ENCODE measurements at places on chromosomes 16 and 17.
A peak's percentile ranks its signal among the peaks of the same experiment; 100 is the strongest.

GRCh38 chr16:66444049-66444481 lies 17.0 kb downstream of the BEAN1 start:
- DNase-seq = no peak

GRCh38 chr17:51608251-51608933 lies 348.0 kb downstream of the UTP18 start:
- no peak for DNase-seq

DNA sequence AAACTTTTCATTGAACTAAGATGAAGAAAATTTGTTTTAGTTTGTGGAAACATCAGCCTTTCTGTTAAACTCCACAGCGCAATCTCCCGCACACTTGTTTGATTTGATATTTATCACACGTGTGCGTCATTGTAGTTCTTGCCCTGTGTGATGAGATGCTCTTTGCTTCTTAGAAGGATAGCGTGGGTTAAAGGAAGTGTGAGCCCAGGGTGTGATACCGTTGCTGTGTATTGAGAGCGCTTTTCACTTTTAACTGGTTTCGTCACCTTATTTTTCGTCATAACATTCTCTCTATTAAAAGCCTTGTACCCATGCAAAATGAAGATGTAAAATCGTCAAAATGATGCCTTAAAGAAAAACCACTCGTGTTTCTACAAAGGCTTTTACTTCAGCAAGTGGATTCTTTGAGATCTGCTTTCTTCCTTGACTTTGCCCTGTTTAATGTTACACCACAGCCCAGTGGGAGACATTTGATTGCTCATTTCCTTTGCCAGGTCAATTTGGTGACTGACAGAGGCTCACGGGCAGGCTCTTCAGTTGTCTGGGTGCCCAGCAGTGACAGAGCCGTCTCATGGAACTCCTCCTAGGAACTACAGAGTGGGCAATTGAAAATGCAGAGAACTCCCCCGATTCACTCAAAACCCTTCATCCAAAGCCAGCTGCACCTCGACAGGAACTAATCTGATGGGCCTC lies 61.1 kb downstream of the RPA1 start:
- peak; percentile 22 for DNase-seq

GRCh38 chr17:75250009-75250471 lies 11.4 kb downstream of the GGA3 start:
- peak; percentile 57 for DNase-seq

- DNase-seq = peak; percentile 42
Observed at GRCh38 chr17:8798846-8799569, at the start of gene MFSD6L. Gene MFSD6L (minus strand): TSS chr17:8799365. CDS start chr17:8799120, 245 bp downstream.

- DNase-seq = no peak
Observed at GRCh38 chr17:73419051-73419450, 107.2 kb upstream of the CDC42EP4 start.

DNA sequence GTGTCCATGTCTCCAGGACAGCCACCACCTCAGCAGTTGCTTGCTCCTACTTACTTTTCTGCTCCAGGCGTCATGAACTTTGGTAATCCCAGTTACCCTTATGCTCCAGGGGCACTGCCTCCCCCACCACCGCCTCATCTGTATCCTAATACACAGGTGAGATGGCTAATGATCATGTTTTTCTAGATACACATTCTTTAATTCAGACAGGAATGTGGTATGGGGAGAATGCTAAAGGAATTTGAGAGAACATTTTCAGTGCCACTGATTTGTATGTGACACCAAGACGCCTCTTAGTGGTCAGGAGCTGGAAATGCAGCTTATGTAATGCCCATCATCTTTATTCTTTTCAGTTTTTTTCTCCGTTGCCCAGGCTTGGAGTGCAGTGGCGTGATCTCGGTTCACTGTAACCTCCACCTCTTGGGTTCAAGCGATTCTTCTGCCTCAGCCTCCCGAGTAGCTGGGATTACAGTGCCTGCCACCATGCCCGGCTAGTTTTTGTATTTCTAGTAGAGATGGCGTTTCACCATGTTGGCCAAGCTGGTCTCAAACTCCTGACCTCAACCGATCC lies 8.9 kb upstream of the RAPGEFL1 start:
- peak; percentile 62 for DNase-seq

DNA sequence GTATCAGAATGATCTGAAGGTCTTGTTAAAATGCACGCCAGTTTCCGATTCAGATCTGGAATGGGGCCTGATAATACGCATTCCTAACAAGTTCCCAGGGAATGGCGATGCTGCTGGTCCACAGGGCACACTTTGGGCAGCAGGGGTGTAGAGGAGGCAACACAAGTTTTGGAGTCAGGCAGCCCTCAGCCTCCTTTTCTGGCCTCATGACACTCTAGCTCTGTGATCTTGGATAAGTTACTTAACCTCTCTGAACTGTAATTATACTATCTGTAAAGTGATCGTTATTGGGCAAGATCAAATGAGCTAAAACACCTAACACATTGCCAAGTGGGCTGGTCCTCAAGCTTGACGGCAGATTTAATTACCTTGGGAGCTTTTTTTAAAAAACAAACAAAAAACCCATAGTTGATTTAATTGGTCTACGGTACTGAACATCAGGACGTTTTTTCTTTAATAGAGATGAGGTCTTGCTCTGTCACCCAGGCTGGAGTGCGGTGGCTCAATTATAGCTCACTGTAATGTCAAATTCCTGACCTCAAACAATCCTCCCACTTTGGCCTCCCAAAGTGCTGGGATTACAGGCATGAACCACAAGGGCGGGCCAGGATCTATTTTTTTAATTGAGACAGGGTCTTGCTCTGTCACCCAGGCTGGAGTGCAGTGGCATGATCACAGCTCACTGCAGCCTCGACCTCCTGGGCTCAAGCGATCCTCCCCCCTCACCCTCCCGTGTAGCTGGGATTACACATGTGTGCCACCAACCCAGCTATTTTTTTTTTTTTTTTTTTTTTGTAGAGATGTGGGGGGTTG lies 10.0 kb upstream of the MRPS23 start:
- DNase-seq = no peak

GRCh38 chr17:74859459-74860228 lies at the start of gene GRIN2C:
Gene GRIN2C (minus strand): TSS chr17:74859885. CDS start chr17:74855092, 4,793 bp downstream.
- DNase-seq = peak; percentile 36

DNA sequence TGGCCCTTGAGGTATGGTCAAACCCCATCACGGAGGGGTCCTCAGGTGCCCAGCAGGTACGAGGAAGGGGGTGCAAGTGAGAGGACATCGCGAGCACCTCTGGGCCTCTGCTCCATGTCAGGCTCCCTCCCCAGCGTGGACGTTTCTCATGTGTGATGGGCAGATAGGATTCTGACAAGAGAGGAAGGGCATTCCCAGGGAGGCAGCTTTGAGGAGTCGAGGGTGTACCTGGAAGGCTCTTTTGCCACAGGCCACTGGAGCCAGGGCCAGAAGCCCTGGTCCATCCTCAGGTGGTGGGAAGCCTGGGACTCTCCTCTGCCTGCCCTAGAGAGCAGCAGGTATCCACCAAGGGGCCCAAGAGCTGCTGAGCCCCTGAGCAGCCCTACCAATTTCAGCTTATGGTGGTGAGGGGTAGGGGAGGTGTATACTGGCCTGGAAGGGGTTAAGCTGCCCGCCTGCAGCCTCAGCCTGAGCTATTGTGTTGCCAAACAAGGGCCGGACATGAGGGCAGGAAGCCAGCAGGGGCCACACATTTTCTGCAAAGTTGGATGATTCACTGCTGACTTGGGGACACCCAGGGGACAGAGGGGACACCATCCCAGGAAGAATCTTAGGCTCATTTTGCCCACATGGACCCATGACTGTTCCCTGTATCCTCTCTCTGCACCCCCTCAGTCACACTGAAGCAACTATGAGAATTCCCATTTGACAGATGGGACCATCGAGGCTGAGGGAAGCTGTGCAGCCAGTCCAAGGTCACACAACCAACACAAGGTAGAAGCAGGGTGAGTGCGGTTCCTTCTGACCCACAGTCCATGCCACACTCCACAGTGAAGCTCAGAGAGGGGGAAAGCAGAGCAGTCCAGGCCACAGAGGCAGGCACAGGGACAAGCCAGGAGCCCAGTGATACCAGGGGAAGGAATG lies 1.7 kb downstream of the CDH5 start:
- no peak for DNase-seq

DNA sequence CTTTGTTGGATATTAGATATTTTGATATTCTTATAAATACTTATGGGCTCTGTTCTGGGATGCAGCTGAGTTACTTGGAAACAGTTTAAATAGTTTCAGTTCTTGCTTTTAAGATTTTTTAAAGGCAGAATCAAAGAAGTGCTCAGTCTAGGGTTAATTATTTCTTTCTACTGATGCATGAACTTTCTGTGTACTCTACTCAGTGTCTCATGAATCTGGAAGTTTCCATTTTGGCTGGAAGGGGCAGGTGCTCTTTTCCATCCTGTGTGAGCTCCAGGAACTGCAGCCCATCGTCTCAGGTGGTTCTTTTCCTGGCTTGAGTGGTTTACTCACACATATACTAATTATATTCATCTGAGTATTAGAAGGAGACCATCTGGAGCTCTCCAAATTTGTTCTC lies 61.1 kb upstream of the CPHXL start:
- no peak for DNase-seq

- DNase-seq = no peak
Observed at GRCh38 chr17:48632579-48633265, 6.6 kb upstream of the HOXB9 start.

- no peak for DNase-seq
Observed at GRCh38 chr17:15509095-15509494, 41.7 kb upstream of the CDRT4 start.

- DNase-seq = no peak
Observed at GRCh38 chr17:49708515-49709183, 885 bp upstream of the SLC35B1 start.

DNA sequence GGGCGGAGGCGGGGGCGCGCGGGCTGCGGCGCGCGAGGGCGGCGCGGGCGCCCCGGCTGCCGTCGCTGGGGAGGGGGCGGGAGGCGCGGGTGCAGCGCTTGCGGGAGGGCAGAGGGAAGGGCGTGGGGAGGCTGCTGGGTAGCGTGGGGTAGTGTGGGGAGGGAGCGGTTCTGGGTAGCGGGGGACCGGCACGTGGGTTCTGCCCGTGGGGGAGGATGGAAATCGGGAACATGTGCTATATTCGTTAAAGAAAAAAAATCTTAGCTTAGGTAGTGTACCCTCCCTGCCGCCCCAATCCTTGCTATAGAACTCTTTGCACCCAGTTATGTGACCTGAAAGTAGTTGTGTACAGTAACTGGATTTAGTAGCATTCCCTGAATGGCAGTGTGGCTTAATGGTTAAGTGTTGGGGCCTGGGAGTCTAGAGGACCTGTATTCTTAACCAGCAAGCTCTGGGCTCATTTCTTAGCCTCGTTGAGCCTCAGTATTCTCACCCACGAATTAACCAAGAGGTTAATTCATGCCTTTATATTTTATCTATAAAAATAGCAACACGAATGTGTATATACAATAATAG lies 646 bp downstream of the RABEP1 start:
- DNase-seq = no peak

DNA sequence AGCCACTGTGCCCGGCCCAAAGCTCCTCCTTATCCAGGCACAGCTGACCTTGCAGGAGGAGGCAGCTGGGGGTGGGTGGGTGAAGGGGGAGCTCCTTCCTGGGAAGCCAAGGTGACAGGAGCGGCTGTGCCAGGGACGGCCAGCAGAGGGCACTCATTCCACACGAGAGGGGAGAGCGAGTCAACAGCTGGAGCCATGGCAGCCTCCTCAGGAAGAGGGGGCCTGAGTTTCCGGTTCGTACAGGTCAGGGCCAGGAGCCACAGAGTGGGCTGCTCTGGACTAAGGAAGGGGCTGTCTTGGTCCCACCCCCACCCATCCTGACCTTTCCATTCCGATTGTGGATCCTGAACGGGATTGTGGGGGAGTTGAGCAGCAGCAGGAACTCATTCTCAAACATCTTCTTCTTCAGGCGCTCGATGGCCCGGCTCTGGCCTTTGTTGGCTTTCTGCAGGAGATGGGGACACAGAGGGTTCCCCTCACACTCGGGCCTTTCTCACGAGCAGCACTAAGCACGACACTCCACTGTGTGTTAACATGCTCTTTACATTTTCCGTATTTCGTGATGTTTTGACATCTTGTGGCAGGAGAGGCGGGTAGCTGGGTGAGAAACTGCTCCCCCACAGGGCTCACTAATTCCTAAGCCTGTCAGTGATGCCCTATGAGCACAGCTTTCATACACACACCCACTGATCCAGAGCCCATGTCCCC lies 61.6 kb downstream of the TIMM22 start:
- DNase-seq = peak; percentile 34

DNA sequence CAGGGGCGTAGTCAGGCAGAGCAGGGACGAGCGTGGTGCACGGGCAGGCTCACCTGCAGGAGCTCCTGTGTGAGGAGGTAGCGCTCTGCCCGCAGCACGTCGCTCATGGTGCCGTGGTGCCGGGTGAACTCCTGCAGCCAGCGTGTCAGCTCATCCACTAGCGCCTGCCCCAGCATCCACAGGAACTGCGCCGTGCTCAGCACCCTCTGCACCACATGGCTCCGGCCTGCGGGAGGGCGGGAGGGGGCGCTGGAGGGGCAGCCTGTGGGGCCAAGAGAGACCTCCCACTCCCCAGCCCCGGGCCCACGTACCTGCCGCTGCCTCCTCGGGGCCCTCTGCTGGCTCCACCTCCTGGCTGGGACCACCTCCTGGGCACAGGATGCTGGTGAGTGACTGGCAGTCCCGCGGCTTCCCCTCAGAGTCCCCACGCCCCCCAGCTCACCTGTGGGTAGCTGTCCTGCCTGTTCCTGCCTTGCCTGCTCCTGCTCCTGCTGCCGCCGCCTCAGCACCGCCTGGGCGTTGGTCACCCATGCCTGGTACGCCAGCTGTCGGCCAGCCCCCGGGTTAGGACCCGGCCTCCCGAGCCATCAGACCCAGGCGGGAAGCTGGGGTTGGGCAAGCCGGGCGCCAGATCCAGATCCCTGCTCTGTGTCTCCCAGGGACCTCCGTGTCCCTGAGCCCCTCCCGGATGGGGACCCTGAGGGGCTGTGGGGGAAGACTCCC lies 16.6 kb downstream of the CTU2 start:
- no peak for DNase-seq

GRCh38 chr17:37605813-37606505 lies 3.3 kb downstream of the SYNRG start:
- peak; percentile 33 for DNase-seq

DNA sequence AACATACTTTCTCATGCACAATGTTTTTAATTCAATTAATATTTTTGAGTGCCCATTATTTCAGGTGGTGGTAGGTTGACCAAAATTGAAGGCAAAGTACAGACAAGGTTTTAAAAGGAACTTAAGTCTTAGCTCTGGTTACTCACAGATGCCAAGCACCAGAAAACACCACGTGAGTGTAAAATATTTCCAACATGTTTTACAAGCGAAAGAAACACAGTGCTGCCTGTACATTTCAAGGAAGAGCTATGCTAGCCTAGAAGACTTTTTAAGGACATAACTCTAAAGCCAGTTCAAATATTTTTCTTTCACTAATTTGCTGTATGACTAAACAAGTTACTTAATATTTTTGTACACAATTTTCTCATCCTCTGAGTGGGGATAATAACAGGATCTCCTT lies 736.4 kb upstream of the GOT2 start:
- no peak for DNase-seq

Data from CD4-positive, alpha-beta T cell treated with Interleukin-4 for 1 hour (primary cell).